NCI-H1930 (cell line): ENCODE measurements at places on chromosomes 16 and 17.

- no peak for DNase-seq
Measured at GRCh38 chr17:73770849-73771229, 126.6 kb upstream of the SDK2 start.

DNA sequence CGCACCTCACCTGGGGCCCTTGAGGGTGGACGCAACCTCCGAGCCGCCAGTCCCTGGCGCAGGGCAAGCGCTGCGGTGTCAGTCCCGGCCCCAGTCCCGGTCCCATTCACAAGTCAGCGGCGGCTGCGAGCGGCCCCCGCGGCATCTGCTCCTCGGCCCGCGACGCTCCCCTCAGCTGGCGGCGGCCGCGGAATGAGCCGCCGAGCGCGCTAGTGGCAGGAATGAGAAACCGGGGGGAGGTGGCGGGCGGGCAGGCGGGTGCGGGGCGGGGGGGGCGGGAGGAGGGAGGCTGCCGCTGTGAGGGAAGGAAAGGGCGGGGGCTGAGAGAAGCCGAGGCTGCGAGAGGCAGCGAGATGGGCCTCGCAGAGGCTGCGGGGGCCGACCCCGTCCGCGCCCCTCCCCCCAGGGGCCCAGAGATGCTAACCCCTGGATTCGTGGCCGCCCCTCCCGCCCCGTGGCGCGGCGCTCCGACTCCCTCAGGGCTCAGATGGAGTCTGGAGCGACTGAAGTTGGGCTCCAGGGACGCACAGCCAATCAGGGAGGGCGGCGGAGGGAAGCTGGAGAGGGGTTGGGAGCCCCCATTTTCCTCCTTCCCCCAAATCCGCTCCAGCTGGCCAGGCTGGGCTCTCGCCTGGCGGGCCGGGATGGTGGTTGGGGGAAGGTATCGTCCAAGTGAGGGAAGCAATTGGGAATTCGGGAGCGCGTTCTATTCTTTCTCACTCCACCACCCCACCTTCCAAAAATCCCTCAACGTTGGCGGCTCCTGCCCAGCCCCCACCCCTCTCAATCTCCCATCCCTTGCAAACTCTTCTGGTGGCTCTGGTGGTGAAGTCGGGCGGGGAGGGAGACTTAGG lies at the start of gene CDH11:
CDH11 (minus strand) TSS at position 194 of the 854 bp plus-strand sequence. CDS start 117,194 bp downstream, outside the sequence.
- DNase-seq, result no peak

DNA sequence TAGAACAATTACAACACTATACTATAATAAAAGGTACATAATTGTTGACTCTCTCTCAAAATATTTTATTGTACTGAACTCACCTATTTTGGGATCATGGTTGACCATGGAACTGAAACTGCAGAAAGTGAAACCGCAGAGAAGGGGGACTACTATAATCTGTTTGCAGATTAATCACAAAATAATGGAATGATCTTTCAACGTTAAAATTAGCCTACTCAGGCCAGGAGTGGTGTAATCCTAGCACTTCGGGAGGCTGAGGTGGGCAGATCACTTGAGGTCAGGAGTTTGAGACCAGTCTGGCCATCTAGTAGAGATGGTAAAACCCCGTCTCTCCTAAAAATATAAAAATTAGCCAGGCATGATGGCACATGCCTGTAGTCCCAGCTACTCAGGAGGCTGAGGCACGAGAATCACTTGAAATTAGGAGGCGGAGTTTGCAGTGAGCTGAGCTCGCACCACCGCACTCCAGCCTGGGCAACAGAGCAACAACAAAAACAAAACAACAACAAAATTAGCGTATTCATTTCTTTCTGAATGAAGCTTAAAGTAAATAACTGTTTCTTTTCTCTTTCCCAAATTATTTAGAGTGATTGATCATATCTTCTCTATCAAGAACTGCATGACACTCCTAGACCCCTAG lies 45.6 kb downstream of the IKZF3 start:
- DNase-seq, result no peak

DNA sequence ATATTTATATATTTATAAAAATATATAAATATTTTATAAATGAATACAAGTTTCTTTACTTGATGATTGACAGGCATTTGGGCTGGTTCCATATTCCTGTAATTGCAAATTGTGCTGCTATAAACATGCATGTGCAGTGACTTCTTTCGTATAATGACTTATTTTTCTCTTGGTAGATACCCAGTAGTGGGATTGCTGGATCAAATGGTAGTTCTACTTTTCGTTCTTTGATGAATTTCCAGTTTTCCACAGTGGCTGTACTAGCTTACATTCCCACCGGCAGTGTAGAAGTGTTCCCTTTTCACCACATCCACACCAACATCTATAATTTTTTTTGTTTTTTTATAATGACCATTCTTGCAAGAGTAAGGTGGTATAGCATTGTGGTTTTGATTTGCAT lies 7.8 kb downstream of the ACSM2B start:
- DNase-seq, result no peak

DNA sequence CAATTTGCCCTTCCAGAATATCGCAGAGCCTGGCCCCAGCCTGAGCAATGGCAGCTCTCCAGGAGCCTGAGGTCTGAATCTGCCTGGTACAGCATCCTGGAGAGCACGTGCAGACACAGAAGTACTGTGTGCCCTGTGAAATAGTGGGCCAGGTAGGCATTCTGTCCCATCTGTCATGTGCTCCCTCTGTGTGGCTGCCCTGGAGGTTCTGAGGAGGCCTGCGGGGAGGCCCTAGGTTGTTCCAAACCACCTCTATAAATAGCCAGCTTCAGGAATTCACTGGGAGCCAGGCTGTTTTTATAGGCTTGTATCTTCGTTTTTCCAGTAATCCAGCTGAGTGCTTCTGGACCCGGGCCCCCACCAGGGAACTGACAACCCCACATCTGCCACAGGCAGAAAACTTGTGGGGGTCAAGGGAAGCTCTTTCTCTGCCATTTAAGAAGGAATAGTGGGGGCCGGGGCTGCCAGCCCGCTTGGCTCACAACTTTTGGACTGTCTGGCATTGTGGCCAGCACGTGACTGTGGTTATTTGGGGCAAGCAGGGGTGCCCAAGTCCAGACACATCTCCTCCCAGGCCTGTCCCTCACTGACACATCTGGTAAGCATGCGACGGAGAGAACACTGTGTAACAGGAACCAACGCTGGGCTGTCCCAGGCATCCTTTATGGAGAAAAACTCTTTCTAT lies 356.3 kb upstream of the TNRC6C start:
- no peak for DNase-seq

- DNase-seq, result no peak
Measured at GRCh38 chr17:27888067-27888466, 5.1 kb downstream of the LYRM9 start.

DNA sequence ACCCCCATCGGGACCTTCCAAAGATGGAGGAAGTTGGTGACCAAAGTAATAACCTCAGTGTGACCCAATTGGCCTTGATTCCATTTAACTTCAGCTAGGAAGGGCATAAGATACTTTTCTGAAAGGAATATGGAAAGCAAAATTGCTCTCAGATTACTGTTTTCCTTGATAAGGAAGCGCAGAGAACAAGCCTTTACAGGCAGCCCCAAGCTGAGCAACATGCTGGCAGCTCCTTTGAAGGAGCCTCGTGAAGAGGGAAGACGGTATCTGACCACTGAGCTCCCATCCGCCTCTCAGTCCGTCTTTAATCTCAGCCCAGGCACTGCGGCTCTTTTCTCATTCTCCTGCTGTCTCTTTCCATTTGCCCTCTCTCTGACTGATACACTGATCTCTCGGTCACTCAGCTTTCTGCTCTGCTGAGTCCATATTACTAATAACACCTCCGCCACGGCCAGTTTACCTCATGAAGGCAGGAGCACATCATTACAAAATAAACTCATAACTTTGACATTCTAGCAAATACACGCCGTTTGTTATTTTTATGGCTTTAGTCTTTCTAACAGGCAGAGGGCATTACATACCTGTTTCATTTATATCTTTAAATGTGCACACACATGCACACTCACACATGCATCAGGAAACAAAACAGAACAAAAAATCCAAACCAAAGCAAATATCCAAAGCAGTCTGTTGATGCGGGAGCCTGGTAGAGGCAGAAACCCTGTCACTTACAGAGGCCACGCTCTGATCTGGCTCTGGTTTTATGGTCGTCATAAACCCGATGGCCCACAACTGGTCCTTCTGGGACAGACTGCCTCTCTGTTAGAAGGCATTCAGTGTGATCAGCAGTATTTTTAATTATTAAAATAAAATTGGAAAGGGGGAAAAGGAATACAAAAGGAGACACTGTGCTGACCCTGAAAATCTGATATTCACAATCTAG lies 183.2 kb downstream of the AATF start:
- no peak for DNase-seq
